Stimulated activated CD4-positive, alpha-beta T cell treated with anti-CD3 and anti-CD28 coated beads, Interleukin-1b, Interleukin-23, amount 100 ng/mL, for 4 hours (primary cell): ENCODE measurements at places on chromosomes 5 and 9.

GRCh38 chr9:27393054-27393846 is 96.3 kb upstream of the EQTN start:
- no peak for DNase-seq

DNA sequence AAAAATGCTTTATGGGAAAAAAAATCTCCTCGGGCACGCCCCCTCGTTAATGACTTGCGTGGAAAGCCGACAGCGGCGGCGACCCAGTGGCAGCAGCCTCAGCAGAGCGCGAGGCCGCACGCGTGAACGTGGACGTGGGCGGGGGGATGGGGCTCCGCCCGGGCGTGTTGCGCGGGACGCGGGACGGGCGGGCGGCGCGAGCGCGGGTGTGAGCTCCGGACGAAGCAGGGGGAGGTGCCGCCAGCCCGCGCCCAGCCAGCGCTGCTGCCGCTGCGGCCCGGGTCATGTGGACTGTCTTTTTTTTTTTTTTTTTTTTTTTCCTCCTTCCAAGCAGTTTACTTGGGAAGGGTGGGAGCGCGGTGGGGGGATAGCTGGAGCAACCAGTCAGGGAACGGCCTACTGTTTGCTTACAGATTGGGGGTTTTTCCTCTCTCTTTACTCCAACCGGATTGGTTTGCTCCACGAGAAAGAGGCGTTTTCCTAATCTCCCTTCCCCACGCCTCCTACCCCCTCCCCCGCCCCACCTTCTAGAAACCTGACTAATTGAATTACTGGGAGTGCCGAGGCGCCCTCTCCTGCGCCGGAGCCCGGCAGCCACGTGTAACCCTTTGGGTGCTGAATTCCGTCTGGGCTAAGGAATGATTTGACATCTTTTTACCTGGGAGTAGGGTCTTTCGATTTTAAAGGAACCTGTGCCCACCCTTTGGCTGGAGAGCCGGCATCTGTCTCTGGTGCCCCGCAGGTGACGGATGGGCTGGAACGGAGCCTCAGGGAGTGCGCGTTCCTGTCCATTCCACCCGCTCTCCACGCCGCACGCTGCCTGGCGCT is 1.7 kb upstream of the EFNA5 start:
- DNase-seq: no peak

GRCh38 chr5:29051509-29051908 is 2013.1 kb upstream of the CDH9 start:
- DNase-seq: no peak

GRCh38 chr5:134570886-134571285 is 45.4 kb downstream of the JADE2 start:
- no peak for DNase-seq

- DNase-seq: no peak
These were observed 94.6 kb downstream of the PRRT1B start for GRCh38 chr9:131639769-131640437.

DNA sequence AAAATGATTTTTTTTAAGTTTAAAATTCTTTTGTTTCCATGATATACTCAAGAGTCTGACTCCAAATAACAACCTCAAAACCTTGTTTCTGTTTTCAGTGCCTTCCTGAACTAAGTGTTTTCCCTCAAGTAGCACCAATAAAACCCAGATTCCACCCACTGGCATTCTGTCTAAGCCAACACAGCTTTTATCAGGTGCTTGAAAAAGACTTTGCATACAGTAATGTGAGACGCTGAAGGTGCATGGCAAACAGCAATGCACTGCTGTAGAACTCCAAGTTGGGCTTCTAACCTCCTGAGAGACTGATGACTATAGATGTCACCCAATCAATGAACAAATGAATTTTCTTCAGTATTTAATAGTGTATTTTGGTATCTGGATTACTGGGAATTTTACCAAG is 95.7 kb downstream of the NFIB start:
- no peak for DNase-seq

- no peak for DNase-seq
These were observed 5.8 kb downstream of the SREK1 start for GRCh38 chr5:66149950-66150349.

GRCh38 chr5:139985733-139986132 is 57.4 kb downstream of the NRG2 start:
- no peak for DNase-seq

DNA sequence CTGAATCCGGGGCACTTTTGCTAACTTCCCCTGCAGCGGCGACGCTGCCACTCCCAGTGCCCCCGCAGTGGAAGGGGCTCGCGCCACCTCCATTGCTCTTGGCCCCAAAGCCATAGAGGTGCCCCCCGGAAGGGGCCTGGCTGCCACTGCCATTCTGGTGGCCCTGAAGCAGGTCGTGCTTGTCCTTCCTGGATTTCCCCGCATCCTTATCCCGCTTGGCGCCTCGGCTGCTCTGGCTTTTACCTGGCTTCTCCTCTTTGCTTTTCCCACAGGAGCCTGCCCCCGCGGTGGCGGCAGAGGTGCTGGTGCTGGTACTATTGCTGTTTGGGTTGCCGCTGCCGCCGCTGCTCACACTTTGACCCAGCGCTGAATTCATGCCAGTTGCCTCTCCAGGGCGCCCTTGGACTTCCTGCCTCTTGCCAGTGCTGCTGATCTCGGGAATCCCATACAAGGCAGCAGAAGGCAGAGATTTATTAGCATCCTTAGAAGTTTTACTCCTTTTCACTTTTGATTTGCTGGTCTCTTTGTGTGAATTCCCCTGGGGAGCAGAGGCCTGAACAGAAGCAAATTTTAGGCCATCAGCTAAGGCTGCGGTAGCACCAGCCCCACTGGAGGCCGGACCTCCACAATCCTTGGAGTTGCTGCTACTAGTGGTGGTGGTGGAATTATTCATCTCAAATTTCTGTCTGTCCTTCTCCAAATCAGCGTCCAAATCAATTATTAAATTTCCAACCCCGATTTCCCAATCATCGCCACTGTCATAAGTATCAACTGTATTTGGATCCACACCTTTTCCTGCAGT is 2.1 kb downstream of the ZNF608 start:
- DNase-seq: no peak

- DNase-seq: no peak
These were observed 31.8 kb downstream of the ABCA1 start for GRCh38 chr9:104896131-104896530.

- DNase-seq: no peak
These were observed 76.8 kb downstream of the CAMSAP1 start for GRCh38 chr9:135830496-135830895.

DNA sequence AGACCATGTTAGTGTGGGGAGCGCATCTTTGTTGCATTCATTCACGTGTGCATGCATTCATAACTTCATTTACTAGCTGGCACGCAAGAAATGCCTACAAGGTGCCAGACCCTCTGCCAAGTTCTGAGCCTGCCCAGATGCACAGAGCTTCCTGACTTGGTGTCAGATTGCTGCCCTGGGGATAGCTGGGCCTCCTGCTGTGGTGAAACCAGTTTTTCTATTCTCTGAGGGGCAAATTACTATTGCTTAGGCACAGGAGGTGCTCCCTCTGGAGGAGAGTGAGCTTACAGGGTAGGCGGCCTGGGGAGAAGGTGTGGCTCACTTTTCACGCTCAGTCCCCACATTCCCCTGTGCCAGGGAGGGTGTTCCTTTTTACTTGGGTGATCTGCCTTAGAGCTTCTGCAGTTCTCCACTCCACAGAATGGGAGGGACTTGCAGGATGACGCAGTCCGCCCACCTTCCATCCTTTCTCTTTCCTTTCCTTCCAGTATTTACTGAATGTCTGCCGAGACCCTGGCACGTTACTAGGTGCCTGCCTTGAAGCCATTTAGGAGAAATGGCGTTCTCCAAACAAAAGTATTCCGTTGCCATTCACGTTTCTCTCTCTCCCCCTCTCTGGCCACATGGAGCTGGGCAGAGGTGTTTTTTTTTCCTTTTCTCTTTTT is 27.9 kb upstream of the CTNNA1 start:
- DNase-seq: no peak

- DNase-seq: no peak
These were observed 9.2 kb upstream of the GADD45G start for GRCh38 chr9:89595646-89596045.

- no peak for DNase-seq
These were observed 499.0 kb downstream of the ACTL7B start for GRCh38 chr9:108356806-108357205.

GRCh38 chr5:124494540-124495116 is 251.8 kb downstream of the ZNF608 start:
- DNase-seq: no peak

GRCh38 chr9:11992866-11993265 is 700.3 kb upstream of the TYRP1 start:
- no peak for DNase-seq

DNA sequence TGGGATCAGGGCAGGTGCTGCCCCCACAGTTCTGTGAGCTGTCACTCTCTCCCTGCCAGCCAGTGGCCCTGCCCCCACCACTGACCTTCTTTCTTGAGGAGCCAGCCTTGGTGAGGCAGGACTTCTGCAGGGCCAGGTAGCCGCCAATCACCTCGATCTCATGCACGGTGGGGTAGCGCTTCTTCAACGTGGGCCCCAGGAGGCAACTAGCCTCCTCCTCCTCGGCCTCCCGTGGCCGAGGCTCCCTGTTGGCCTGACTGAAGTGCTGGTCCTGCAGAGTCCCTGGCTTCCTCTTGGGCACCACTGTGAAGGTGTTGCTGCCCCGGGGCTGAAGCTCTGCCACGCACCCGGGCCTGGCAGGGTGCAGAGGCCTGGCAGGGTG is 1.6 kb downstream of the TPRN start:
- no peak for DNase-seq

DNA sequence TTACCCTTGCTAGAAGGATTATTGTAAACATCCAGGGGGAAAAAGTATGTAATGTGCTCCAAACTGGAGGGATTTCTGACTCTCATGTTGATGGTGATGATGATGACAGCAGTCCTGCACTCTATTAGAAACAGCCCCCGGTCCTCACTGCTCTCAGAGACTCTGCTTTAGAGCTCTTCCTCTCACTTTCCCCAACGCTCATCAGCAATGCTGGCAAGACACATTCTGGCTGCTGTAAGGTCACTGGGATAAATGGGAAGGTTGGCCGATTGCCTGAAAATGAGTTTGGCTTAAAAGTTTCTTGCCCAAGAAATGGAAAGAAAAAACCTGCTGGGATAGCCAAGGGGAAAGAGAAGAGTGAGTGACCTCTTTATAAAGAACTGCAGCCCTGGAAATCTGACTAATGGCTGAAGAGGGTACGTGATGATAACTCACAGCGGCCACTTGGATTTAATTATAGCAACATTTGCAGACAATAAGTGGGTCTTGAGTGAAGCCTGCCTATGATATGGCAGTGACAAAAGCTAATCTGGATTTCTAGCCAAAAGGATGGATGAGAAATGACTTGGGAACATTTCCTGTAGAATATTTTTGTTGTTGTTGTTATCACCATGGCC is 235.8 kb downstream of the TMEM38B start:
- no peak for DNase-seq

DNA sequence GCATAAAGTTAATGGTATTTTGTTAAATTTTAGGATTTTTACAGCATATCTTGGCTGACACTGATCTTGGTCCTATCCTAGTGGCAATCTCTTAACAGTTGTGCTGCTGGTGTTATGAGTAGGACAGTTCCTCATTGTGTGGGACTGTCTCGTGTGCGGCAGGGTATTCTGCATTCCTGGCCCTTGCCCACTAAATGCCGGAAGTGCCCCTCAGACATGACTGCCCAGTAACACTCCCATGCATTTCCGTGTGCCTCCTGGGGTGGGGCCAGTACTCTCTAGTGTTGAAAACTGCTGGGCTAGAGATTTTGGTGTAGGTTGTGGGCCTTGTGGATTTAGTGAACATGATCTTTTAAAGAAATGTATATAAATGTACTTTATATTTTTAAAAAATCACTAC is 227.1 kb upstream of the DMRT1 start:
- DNase-seq: no peak

DNA sequence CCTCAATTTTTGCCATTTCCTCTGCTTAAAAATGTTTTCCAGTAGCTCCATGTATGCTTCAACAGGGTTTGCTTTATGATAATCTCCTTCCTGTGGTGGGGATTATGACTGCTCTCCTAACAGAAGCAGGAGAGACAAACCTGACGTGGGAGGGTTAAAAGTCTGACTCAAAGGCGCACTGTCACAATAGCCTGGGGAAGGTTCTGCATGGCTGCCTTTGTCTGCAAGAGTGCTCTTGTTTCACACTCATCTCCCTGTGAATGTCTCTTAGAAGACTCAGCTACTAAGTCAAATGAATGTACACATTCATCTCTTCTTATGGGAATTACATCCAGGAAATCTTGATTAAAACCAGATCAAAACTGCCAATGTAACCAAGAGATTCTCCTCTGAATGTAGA is 90.9 kb upstream of the MTAP start:
- DNase-seq: no peak

DNA sequence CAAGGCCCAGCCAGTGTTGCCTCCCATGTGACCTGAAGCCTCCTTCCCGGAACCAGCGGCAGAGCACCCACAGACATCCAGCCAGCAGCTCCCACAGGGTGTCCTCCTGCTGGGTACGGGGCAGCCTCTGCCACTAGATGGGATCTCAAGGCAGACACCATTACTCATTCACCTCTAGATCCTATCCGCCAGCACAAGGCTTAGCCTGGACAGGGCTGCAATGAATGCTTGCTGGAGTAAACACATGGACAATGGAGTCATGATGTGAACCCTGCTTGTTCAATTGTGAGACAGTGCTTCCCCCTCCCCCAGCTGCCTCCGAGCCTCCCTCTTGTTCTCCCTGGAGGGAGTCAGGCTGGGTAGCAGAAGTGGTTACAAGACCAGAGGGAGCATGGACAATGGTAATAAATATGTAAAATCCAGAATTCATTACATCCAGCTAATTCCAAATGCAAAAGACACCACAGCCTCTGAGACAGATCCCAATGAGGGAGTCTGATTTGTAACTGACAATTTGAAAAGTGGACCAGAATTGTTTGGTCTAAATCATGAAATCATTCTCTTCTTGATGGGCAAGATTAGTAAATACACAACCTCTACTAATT is 132.0 kb downstream of the CRB2 start:
- no peak for DNase-seq

DNA sequence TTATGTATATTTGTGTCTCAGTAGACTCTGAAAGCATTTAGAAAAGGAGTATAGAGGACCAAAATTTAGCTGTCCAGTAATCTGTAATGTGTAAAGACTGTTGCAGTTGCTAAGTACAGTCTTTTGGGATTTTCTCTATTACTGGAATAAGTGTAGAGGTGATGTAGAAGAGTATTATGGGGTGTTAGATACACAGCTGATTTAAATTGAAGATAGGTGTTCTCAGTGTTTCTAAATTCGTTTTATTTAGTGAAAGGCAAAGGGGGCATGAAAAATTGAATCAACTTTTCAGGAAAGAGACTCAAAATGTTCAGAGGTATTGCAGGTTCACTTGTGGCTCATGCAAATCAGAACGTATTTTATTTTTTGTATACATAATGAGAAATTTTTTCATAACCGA is 13.6 kb downstream of the SMAD5 start:
- DNase-seq: no peak

- DNase-seq: no peak
These were observed 164.2 kb downstream of the MACROH2A1 start for GRCh38 chr5:135234666-135235401.
